Umbilical cord (tissue), 2 donors: ENCODE measurements at places on chromosomes 3 and 15.

- peak; percentile 55 for DNase-seq
Measured at GRCh38 chr3:142886940-142887339, 1.9 kb downstream of the PCOLCE2 start.

GRCh38 chr3:46881596-46882376 is 4.3 kb downstream of the PTH1R start:
- DNase-seq, result peak; percentile 74

GRCh38 chr3:16343101-16343500 is 78.1 kb downstream of the OXNAD1 start:
- no peak for DNase-seq

DNA sequence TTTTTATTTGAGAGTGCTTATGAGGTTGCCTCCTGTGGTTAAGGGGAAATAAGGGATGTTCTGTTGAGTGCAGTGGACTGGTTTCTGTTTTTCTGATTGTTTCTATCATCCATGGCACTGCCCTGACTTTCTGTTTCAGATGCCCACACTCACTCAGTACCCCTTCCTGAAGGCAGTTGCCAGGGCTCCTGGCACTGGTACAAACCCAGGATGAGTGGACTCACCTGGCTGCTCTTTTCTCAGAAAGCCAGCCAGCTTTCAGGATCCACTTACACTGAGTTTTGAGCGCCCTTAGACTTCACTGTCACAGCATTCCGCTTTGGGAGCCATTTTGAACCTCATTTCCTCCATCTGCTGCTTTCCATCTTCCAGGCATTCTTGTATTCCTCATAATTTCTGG is 55.9 kb upstream of the ADAMTSL3 start:
- DNase-seq, result no peak
